ENCODE measurements at places on chromosomes 4 and X. TPM values are rescaled to one million over a fixed set of nuclear protein-coding genes. Genes with fewer than 3 reads are reported as not detected.

The VSIG4 gene
- total RNA-seq = not detected

The NAP1L3 gene
- total RNA-seq = 0.39 TPM

The ANKRD50 gene
- 58.8 TPM for total RNA-seq

DNA sequence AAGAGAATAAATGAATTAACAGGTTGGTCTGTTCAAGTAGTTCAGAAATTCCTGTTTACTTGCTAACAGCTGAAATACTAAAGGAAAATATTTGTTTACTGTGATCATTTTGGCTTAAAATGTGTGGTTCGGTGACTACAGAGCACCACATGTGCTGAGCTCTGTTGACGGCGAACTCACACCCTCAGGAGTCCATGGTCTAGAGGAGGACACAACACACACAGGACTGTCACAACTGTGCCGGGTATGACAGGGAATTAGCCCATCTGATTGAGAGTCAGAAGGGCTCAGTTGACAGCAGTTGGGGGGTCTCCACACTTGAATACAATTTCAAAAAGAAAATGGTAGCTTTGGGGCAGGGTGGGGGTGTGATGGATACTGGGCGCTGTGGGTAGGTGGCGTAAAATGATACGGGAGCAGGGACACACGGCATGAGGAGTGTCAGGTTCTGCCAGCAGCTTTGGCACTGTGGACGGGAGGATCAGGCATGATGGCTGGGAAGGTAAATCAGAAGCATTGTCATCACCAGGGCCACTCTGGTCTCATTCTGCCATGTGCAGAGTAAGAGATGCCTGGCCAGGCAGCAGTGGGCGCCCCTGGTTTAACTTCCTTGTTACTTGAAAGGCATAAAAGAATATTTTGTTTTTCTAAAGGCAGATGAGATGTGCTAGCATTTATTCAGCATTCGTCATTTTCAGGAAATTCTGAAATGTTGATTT lies 33.3 kb downstream of the CLDN22 start:
- no peak for DNase-seq

GRCh38 chrX:21972721-21973120 lies 32.2 kb downstream of the SMS start:
- peak; percentile 67 for DNase-seq

GRCh38 chr4:10584042-10584441 lies 100.5 kb downstream of the CLNK start:
- peak; percentile 21 for DNase-seq

DNA sequence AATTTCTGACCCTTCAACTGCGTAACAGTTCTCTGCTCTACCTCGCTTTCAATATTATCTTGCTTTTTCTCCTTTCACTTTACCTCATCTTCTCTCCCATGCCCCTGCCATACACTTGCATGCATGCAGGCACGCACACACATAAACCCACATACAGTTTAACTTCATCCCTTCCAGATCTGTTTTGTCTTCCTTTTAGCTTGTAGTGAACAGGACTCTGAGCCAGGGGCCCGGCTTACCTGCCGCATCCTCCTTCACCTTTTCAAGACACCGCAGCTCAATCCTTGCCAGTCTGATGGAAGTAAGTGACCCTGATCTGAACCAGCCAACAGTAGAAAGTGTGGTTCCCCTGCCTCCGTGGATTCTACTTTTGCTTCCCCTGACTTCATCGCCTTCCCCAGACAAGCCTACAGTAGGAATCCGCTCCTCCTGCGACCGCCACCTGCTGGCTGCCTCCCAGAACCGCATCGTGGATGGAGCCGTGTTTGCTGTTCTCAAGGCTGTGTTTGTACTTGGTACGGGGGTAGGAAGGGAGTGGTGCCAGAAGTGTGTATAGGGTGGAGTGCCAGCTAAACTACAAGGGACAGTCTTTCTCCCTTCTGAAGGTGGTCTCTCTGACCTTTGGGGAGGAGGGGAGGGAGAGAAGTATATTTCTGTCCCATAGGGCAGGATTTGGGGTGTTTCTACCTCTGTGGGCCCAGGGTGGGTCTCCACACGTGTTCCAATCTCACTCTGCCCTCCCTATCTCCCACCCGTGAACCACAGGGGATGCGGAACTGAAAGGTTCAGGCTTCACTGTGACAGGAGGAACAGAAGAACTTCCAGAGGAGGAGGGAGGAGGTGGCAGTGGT lies 10.7 kb downstream of the MED12 start:
- no peak for DNase-seq

DNA sequence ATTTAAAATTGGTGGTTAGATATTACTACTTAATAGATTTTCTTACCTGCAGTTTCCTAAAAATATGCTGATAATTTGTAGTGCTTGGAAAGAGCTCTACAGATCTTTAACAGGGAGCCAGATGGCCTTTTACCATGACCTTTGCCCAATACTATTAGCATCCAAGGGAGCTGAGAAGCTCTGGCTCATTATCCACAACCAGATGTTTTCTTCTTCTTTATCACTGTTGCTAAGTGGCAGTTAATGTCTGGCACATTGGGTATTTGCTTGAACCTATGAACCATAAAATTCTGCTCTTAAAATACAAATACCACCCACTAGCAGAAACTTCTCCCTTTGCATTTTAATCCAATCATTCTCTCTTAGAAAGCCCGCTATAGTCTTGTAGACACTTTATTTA lies 1480.3 kb downstream of the C4orf33 start:
- no peak for DNase-seq

DNA sequence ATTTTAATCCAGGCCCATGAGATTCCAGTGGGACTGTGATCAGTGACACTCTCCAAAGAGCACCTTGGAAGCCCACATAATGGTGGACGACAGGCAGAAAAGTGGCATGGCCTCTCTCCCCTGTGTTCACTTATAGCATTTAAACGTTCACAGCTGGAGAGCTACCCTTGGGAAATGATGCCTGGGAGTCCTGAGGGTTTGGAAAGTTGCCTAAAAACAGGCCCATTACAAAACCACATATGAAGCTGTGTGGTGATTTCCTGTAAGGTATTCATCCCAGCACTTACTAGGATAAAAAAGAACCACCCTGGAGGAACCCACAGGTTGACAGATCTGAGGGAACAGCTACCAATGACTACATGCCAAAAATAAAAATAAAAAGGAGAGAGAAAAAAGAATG lies 193.2 kb downstream of the RASL11B start:
- DNase-seq = peak; percentile 40

Data from dermis microvascular lymphatic vessel endothelial cell (primary cell).